ENCODE measurements at places on chromosomes 6 and 20. TPM values are rescaled to one million over a fixed set of nuclear protein-coding genes. Genes with fewer than 3 reads are reported as not detected.

GRCh38 chr6:124026694-124027093 lies 223.0 kb downstream of the NKAIN2 start:
- no peaks in the 10 kb centered on the region for H3K4me1 ChIP-seq
- no peaks in the 10 kb centered on the region for H3K36me3 ChIP-seq
- no peaks in the 10 kb centered on the region for H3K27me3 ChIP-seq
- no peak overlapping the region for H3K4me3 ChIP-seq
- no peak for DNase-seq
- no peak overlapping the region for H3K27ac ChIP-seq

- H3K27ac ChIP-seq = no peak overlapping the region
- no peak for DNase-seq
- H3K4me1 ChIP-seq = no peaks in the 10 kb centered on the region
- peaks cover 9% of the 10 kb centered on the region for H3K36me3 ChIP-seq
- peaks cover under 1% of the 10 kb centered on the region for H3K27me3 ChIP-seq
- H3K4me3 ChIP-seq = no peak overlapping the region
Measured at GRCh38 chr6:5946181-5946580, 60.5 kb downstream of the NRN1 start.

DNA sequence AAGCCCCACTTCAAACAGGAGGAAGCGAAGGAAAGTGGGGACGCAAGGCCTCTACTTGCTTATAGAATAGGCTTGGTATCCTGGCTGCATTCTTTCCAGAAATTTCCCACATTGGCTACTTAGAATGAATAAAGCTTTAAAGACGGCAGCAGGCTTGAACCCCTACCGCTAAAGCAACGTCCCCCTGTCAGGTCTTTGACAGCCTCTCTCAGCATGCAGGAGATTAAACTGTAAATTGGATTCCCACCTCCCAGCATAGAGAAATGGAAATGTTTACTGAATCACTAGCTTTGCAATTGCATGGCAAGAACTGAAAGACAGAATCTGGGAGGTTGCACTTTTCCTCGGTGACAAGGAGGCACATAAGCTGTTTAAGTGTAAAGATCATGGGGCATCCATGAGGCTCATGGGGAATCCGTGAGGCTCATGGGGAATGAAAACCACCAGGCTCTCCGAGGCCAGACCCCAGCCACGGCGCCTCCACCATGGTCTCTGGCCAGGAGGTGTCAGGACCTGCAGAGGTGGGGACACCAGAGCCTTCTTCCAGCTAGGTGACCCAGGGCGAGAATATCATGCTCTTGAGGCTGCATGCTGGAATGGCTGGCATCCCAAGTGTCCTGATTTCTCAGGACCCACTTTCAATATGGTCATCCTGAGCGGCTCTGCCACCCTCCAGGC lies 10.3 kb downstream of the LEMD2 start:
- H3K4me1 ChIP-seq = peaks cover 8% of the 10 kb centered on the region
- DNase-seq = no peak
- H3K36me3 ChIP-seq = peaks cover 18% of the 10 kb centered on the region

DNA sequence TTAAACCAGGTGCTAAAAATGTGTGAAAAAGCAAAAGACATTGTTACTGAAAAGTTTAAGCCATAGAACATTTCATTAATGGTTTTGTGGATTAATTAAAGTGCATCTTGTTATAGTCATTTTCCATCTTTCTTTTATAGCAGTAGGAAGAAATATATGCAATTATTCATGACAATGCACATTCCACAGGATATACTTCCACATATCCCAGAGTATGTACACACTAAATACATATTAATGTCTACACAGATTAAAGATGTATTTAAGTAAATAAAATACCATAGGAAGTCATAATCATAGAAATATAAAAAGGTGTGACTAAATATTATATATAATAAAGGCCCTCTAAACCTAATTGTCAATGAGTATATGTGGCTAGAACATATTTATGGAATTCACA lies 578.8 kb downstream of the PHF3 start:
- H3K4me1 ChIP-seq = no peaks in the 10 kb centered on the region
- H3K27ac ChIP-seq = no peak overlapping the region
- no peak for DNase-seq
- H3K36me3 ChIP-seq = no peaks in the 10 kb centered on the region

GRCh38 chr6:33915134-33915533 lies 111.3 kb upstream of the MLN start:
- no peaks in the 10 kb centered on the region for H3K36me3 ChIP-seq
- peaks cover 32% of the 10 kb centered on the region for H3K4me1 ChIP-seq
- DNase-seq = no peak
- H3K27me3 ChIP-seq = no peaks in the 10 kb centered on the region

GRCh38 chr20:61056627-61057442 lies 195.2 kb upstream of the CDH4 start:
- H3K36me3 ChIP-seq = no peaks in the 10 kb centered on the region
- DNase-seq = no peak
- no peak overlapping the region for H3K4me3 ChIP-seq

GRCh38 chr20:61112515-61112914 lies 139.5 kb upstream of the CDH4 start:
- H3K27ac ChIP-seq = no peak overlapping the region
- H3K27me3 ChIP-seq = no peaks in the 10 kb centered on the region
- DNase-seq = no peak
- no peaks in the 10 kb centered on the region for H3K4me1 ChIP-seq
- no peaks in the 10 kb centered on the region for H3K36me3 ChIP-seq

DNA sequence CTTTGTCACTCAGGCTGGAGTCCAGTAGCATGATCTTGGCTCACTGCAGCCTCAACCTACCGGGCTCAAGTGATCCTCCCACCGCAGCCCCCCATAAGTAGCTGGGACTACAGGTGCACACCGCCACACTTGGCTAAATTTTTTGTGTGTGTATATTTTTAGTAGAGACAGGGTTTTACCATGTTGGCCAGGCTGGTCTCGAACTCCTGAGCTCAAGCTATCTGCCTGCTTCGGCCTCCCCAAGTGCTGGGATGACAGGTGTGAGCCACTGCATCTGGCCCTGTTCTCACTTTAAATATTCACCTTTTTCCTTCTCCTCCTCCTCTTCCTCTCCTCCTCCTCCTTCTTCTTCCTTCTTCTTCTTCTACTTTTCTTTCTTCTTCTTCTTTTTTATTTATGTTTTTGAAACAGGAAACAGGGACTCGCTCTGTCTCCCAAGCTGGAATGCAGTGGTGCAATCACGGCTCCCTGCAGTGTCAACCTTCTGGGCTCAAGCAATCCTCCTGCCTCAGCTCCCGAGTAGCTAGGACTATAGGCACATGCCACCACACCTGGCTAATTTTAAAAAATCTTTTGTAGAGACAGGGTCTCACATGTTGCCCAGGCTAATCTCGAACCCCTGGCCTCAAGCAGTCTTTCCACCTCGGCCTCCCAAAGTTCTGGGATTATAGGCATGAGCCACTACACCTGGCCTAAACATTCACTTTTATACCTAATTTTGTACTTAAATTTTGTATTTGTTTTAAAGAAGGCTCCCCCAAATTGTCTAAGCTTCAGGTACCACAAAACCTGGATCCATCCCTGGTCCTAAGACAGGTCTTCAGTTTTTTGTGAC lies 47.2 kb upstream of the NCOA3 start:
- H3K27me3 ChIP-seq = no peaks in the 10 kb centered on the region
- no peaks in the 10 kb centered on the region for H3K36me3 ChIP-seq
- DNase-seq = no peak
- peak overlapping the region; percentile 45 for H3K4me3 ChIP-seq
- H3K27ac ChIP-seq = peak overlapping the region; percentile 93
- H3K4me1 ChIP-seq = peaks cover 77% of the 10 kb centered on the region

DNA sequence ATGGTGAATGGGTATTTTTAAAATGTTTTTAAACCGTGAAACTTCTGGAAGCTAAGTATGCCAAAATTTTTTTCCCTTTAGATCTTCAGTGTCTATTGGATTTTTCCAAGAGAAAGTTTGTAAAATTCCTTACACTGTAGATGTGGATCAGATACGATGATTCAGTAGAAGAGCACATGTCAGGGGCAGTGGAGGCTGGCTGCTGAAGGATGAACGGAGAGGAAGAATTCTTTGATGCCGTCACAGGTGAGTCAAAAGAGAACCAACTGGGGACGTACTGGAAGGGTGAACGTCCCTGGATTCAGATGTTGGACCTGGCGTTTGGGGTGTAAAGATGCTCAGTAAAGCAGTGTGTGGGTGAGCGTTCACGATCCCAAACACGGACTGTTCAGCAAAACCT lies 17.7 kb downstream of the OSBPL2 start:
- no peak for DNase-seq
- H3K36me3 ChIP-seq = no peaks in the 10 kb centered on the region
- no peak overlapping the region for H3K4me3 ChIP-seq
- H3K27me3 ChIP-seq = no peaks in the 10 kb centered on the region
- no peak overlapping the region for H3K27ac ChIP-seq

GRCh38 chr6:3468585-3468984 lies 11.7 kb upstream of the SLC22A23 start:
- DNase-seq = no peak
- H3K36me3 ChIP-seq = no peaks in the 10 kb centered on the region
- no peak overlapping the region for H3K27ac ChIP-seq
- H3K27me3 ChIP-seq = no peaks in the 10 kb centered on the region
- H3K4me1 ChIP-seq = no peaks in the 10 kb centered on the region
- H3K4me3 ChIP-seq = no peak overlapping the region

- no peaks in the 10 kb centered on the region for H3K4me1 ChIP-seq
Measured at GRCh38 chr20:55365745-55366144, 639.6 kb downstream of the CBLN4 start.

DNA sequence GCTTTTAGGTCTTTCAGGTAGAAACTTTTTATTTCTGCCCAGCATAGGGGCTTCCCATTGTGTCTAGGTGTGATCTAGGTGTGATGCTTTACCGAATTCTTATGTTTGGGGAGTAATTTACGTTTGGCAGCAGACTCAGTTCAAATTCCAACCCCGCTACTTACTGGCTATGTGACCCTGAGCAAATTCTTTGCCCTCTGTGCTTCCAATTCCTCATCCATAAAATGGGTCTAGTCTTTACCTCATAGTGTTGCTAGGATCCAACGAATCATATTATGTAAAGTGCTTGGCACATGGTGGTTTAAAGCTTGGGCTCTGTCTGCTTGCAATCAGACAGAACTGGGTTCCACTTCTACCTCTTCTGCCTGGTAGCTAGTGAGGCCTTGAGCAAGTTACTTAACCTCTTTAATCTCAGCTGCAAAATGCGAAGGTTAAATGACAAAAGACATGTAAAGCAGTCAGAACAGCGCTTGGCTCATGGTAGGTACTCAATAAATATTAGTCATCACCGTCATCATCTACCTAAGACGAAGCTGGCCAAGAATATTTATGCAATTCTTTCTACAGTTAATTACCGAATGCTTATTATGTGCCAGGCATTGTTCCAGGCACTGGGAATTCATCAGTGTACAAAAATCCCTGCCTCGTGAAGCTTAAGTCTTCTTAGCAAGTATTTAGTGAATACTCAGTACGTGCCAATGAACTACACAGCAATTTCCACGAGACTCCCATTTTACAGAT lies 1.0 kb downstream of the NSFL1C start:
- peaks cover 6% of the 10 kb centered on the region for H3K36me3 ChIP-seq
- DNase-seq = no peak
- H3K4me1 ChIP-seq = peaks cover 54% of the 10 kb centered on the region
- H3K4me3 ChIP-seq = peak overlapping the region; percentile 90

- H3K36me3 ChIP-seq = peaks cover 11% of the 10 kb centered on the region
- DNase-seq = no peak
- no peak overlapping the region for H3K4me3 ChIP-seq
- no peak overlapping the region for H3K27ac ChIP-seq
Measured at GRCh38 chr6:47525330-47526057, 47.9 kb downstream of the CD2AP start.

DNA sequence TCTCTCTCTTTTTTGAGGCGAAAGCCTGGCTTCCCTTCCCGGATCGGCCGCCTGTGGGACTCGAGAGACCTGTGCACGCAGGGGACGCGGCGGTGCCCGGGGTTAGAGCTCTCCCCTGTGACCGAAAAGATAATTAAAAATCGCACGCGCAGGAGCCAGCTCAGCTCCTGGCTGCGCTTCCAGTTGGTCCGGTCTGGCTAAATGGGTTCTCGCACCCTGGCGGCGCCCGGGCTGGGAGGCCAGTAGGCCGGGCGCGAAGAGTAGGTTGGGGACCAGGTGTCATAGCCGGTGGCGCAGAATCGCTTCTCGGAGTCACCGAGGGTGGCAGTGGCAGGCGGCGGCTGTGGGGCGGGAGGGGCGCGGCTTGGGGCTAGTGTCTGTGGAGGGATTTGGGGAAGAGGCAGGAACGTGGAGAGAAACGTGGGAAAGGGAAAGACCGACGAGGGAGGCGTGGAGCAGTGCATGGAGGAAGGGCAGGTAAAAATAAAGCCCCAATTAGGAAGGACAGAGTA lies 41.9 kb upstream of the SUPT3H start:
- peak overlapping the region; percentile 8 for H3K27ac ChIP-seq
- peaks cover 12% of the 10 kb centered on the region for H3K36me3 ChIP-seq
- DNase-seq = peak; percentile 79
- H3K4me1 ChIP-seq = peaks cover 55% of the 10 kb centered on the region

GRCh38 chr6:19289457-19289856 lies 547.7 kb upstream of the ID4 start:
- no peak overlapping the region for H3K27ac ChIP-seq
- no peaks in the 10 kb centered on the region for H3K27me3 ChIP-seq
- H3K4me1 ChIP-seq = no peaks in the 10 kb centered on the region
- no peak overlapping the region for H3K4me3 ChIP-seq
- no peaks in the 10 kb centered on the region for H3K36me3 ChIP-seq

GRCh38 chr6:159953091-159953601 lies 15.7 kb upstream of the IGF2R start:
- H3K27ac ChIP-seq = no peak overlapping the region
- peaks cover 6% of the 10 kb centered on the region for H3K4me1 ChIP-seq
- no peaks in the 10 kb centered on the region for H3K27me3 ChIP-seq
- H3K36me3 ChIP-seq = no peaks in the 10 kb centered on the region
- no peak overlapping the region for H3K4me3 ChIP-seq
- DNase-seq = no peak

DNA sequence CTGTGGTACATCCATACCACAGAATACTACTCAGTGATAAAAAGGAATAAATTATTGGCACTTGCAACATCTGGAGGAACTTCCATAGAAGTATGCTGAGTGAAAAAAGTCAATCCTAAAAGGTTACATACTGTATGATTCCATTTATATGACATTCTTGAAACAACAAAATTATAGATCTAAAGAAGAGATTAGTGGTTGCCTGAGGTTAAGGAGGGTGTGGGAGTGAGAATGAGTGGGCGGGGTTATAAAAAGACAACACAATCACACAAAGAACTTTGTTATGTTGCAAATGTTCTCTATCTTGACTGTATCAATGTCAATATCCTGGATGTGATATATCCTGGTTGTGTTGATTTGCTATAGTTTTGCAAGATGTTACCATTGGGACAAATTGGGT lies 21.2 kb downstream of the SNRPB start:
- DNase-seq = no peak
- no peak overlapping the region for H3K4me3 ChIP-seq
- peak overlapping the region; percentile 83 for H3K27ac ChIP-seq
- peaks cover 1% of the 10 kb centered on the region for H3K36me3 ChIP-seq
- peaks cover 26% of the 10 kb centered on the region for H3K4me1 ChIP-seq
- no peaks in the 10 kb centered on the region for H3K27me3 ChIP-seq

The SH3BGRL2 gene
- total RNA-seq = 0.63 TPM

The CFB gene
- 3.5 TPM for total RNA-seq

The SEMG1 gene
- total RNA-seq = not detected

The C6orf141 gene
- total RNA-seq = not detected

The TPBG gene
- total RNA-seq = 0.56 TPM

The SLC17A2 gene
- not detected for total RNA-seq

Measured in activated T-cell treated with anti-CD3 and anti-CD28 coated beads, Interleukin-2, amount 50 U/mL, for 72 hours (primary cell).